ENCODE measurements at places on chromosomes 3 and 15.
A peak's percentile ranks its signal among the peaks of the same experiment; 100 is the strongest.

DNA sequence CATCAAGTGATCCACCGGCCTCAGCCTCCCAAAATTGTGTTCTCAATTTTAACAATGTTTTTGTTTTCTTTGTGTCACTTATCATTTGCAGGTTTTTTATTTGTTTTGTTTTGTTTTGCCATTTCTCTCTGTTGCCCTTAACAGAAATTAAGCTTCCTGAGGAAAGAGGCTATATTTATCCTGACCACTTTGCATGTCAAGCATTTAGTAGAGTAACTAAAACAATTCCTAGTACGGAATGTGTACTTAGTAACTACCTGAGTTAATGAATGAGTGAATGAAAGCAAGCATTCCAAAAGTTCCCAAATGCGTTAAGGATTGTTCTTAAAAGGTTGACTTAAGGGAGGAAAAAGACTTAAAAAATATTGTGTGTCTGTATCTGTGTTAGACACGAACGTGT, 193.1 kb downstream of the GBE1 start:
- no peak for DNase-seq

DNA sequence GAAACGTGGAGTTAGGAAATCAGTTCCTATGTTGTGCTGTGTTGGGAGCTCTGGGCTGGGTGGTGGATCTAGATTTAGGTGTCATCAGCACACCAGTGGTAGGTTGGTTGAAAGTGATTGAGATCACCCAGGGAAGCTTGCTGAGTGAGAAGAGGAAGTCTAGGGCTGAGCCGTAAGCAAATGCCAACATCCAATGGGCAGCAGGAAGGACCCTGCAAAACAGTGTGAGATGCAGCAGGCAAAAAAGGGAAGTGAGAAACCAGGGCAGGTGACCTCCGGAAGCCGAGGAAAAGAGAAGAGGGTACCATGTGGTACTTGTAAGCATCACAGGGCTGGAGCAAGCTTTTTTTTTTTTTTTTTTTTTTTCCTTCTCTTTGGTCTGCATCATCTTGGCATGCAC, 15.9 kb upstream of the COPG1 start:
- DNase-seq = no peak

DNA sequence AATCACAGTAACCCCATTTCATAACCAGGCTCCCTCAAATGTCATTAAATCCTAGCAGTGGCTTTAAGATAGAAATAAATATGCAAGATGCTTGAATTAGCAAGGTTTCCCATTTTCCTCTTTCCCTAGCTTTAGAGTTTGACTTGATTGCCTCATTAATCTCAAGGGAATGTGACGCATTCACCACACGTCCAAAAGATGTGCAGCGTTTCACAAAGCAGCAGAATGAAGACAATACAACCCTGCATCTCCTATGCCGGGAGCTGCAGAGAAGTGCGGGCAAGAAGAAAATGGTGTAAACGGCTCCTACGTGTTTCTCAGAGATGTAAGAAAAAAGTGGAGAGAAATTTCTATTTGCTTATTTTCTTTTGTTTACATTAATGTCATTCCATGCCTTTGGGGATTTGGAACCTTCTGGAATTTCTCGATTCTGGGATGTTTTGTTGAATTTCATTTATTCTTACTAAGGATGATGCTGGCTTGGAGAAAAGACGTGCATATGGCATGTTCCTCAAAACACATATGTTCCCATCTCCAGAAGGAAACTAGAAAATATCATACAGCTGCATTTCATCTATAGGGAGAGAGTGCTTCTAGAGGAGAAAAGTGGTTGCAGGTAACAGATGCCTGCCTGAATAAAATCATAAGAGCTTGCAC, 27.8 kb upstream of the FRMD4B start:
- no peak for DNase-seq

DNA sequence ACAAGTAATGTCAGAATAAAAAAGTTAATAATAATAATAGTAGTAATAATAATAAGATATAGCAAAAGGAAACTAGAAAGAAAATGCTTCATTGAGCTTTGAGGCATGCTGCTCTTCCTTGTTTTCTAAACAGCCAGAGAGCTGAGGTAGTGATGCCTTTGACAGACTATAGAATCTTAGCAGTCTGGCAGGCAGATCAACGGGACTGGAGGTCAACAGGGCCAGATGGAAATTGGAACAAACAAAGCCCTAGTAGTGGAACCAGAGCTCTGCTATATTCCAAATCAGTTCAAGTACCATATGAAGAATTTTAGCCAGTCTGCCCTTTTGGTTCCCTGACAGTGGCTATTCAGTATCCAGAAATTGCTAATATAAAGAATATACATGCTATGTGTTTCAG, 278.6 kb downstream of the NLGN1 start:
- DNase-seq = no peak

- no peak for DNase-seq
Measured at GRCh38 chr15:90987561-90988141, 6.7 kb downstream of the PRC1 start.

- peak; percentile 71 for DNase-seq
Measured at GRCh38 chr3:155701882-155702465, 42.9 kb downstream of the PLCH1 start.

DNA sequence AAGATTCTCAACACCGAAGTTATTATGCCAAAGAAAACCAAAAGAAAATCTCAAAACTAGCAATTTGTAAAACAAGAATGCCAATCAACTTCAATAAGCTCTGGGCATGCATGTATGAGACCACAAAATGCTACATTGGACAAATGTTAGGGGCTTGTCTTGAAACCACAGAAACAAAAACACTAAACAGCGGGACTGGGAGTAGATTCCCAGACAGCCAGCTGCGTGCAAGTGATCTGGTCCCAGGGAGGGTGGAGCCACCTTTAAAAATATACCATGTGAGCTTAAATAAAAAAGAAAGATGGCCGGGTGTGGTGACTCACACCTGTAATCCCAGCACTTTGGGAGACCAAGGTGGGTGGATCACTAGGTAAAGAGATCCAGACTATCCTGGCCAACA, 163.6 kb upstream of the PRICKLE2 start:
- peak; percentile 33 for DNase-seq

GRCh38 chr3:59268170-59268569, 218.3 kb upstream of the CFAP20DC start:
- no peak for DNase-seq

DNA sequence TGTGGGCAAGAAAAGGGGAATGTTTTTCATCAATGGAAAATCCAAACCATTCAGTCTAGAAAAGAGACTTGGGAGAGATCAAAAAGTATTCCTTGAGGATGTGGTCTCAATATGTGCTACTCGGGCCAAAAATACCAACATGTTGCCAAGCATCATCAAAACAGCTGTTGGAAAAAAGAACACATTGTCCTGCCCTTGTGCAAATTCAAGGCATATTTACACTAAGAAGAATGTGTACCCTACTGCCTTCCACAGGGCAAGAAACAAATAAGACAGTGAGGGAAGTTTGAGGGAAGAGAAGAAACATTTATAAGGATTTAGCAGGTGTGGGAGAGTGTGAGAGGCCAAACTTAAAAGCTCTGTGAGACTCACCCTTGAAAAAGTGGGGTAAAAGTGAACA, 252.1 kb downstream of the NTRK3 start:
- DNase-seq = no peak

DNA sequence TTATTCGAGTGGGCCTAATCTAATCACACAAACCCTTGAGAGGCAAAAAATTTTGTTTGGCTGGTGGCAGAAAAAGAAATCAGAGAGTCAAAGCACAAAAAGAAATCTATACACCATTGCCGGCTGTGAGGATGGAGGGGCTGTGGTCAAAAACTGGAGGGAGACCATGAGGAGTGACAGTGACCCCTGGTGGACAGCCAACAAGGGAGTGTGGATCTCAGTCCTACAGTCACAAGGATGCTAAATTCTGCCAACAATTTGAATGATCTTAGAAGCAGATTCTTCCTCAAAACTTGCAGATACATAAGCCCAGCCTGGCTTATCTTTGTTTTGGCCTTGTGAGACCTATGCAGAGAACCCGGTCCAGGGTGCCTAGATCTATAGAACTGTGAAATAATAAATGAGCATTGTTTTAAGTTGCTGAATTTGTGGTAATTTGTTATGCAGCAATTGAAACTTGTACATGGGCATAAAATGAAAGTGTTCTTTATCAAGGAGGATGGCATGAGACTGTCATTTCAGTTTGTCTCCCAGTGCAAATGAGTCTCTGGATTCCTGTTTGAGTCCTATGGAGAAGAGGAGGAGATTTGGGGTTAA, 103.0 kb upstream of the ARHGEF26 start:
- DNase-seq = peak; percentile 7

GRCh38 chr3:5319454-5319853, 131.9 kb downstream of the EDEM1 start:
- DNase-seq = no peak

GRCh38 chr15:74545776-74546656, 5.0 kb downstream of the ARID3B start:
- DNase-seq = peak; percentile 99

DNA sequence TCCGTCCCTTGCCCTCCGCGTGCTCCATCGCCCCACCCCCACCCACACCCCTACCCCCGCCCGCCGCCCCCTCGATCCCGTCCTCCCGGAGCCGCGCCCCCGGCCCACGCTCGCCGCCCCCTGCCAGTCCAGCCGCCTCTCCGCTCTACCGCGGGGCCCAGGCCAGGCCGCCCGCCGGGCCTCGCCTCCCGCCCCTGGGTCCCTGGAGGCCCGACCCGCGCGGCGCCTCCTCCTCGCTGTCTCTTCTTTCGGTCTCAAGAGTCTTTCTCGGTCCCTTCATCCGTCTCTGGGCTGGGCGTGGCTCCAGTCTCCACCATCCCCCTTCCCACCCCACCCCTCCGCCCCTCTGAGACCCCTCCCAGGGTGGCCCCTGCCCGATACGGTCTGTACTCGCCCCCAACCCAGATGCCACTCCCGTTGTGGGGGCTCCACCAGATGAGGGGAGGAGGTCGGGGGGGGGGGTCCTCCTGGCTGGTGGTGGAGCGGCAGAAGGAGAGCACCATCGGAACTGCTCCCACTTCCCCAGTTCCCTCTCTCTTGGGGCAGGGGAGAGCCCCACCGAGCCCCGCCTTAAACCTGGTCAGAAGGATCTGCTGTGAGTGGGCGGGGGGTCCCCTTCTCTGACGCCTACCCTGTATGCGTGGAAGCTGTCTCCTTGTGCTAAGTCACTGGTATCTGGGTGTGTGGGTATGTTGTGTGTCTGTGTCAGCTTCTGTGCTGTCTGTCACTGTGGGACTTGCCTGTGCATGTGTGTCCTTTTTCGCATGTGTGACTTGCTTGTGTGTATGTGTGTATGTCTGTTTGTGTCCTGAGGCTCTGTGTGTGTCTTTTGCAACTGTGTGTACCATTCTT, 1.0 kb downstream of the PRKCD start:
- DNase-seq = peak; percentile 11

DNA sequence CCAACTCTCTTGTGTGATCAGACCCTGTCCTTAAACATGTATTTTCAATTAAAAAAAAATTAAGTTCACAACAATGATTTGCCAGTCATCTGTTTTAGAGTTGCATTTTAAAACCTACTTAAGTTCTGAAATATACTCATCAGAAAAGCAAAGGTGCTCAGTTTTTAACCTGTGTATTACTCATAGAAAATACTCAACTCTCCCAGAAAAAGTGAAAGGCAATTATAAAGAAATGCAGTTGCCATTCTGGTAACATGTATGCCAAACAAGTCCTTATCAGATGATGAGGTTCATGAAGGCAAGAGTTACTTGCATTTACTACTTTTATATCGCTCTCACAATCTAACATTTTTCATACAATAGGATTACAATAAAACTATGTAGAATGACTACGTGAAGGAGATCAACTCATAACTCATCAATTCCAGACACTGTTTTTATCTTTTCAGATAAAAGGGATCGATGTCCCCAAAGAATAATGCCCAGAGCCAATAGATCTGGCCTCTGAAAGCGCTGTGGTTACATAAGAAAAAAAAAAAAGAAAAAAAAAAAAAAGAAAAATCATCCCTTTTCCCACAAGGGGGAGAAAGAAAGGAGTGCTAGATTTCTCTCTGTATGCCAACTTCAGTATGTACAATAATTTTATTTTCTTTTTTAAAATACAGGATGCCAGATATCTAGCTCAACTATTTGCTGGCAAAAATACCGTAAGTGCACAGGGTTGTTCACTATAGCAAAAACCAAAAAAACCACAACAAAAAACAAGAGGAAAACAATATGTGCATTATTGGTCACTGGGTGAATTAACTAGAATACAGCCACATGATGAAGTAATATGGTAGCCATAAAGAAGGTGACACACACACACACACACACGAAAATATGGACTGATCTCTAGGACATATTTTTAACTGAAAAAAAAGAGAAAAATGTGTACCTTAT, 137.4 kb downstream of the NR1I2 start:
- no peak for DNase-seq

DNA sequence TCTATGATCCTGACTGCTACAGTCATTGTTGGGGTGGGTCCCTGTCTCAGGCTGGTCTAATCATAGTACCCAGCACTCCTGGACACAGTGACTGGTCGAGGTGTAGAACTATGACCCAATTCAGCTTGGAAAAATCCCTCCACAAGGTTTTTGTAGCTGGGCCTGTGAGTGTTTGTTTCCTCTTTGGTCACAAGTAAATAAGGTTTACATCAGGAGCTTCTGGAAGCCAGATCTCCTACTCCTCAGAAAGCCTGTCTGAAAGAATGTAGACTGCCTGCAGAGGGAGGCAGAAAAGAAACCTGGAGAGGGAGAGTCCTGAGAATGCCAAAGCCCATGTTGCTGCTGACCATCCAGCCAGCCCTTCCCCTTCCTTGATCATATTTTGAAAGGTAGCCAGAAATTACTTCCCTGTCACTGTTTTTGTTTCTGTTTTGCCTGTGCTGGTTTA, 123.2 kb downstream of the RAP2B start:
- DNase-seq = peak; percentile 44

DNA sequence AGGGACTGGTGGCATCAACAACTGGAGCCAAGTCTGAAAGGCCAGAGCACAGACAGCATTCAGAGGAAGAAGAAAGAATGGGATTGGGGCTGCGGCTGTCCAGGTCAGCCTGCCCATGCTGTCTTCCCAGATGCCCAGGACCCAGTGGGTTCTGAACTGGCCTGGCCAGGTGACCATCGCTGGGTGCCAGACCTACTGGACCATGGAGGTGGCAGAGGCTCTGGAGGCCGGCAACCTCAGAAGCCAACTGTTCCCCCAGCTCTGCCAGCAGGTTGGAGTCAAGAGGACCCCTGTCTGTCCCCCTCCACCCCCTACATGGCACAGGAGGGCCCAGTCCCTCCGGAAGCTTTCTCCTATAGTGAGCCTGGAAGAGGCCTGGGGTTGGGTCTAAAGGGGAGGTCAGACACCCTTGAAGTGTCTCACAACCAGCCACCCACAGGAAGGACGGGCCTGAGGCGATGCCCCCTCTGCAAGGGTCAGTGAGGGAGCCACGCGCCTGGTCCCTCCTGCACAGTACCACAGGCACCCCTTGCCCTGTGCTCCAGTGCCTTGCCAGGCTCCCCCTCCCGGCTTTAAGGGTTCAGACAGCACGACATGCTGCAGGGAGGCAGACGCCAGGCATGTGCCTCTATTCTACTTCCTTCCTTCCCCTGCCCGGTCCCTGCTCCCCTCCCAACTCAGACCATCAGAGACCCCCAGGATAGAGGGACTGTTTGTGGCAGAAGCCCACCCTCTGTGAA, 43.2 kb downstream of the DNAH1 start:
- no peak for DNase-seq

GRCh38 chr3:40780925-40781406, 256.2 kb downstream of the ZNF621 start:
- no peak for DNase-seq

GRCh38 chr3:43413676-43414368, 127.5 kb downstream of the SNRK start:
- DNase-seq = no peak

GRCh38 chr3:18234717-18235335, 190.3 kb downstream of the SATB1 start:
- peak; percentile 34 for DNase-seq

Data from astrocyte of the spinal cord (primary cell).